Fibroblast of skin of right quadriceps (primary cell): ENCODE measurements at places on chromosomes 13 and 19.

- no peak for DNase-seq
Observed at GRCh38 chr13:28805193-28805819, 14.8 kb upstream of the MTUS2 start.

DNA sequence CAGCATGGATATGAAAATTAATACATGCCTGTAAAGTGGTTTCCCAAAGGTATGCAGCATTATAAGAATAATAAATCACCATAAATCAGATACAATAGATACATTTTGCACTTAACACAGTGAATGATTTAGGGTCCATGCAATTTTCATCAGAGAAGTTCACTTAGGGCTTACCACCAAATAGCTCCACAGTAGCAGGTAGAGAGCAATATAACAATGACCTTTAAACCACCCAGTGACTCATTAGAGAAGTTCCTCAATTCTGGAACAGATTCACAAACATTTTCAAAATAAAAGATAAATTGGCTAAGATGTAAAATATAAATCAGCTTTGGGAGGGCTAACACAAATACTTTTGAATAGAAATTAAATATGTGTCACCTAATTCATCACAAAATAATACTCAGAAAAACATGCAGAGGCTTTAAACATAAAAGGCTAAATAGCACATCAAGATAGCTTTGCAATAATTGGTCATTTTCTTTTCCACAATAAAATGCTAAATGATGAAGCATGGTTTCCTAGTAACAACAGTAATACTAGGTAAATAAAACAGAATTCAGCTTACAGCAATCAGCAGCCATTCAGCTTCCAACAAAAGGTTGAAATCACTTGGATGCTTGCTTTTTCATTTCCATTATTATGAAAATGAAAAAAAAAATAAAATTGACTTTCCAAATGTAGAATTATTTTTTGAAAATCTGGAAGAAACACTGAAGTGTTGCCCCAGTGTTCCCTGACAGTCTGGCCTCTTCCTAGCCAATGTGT, 84.3 kb upstream of the NBEA start:
- DNase-seq, result no peak

GRCh38 chr13:80224468-80224867, 116.5 kb downstream of the SPRY2 start:
- peak; percentile 20 for DNase-seq

DNA sequence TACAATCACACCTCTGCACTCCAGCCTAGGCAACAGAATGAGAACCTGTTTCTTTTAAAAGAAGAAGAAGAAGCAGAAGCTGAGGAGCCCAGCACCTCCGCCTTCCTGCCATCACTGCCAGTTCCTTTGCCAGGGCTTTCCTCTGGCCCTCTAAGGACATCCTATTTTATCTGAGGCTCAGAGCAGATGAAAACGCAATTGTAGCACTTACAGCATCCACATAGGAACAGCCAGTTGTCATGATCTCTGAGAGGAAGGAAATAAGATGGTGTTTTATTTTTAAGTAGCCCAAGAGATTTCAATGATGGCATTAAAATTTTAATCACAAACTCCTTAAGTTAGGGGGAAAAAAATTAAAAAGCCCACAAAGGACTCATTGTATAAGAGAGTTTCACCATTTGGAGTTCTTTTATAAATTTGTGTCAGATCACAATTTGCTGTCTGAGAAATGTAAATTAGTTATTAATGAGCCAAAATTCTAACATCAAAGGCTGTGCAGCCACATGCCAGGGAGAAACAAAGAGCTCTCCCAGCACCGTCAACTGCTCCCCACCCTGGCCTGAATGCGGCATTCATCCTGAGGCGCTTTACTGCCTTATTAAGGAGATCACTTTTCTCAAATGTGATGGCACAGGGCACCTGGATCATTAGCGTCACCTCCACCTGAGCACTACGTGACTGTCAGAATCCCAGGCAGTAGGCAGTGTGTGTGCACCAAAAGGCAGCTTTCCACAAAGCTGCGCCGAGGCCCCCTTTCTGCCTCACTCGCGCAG, 393.0 kb downstream of the FOXO1 start:
- DNase-seq, result no peak

GRCh38 chr19:12237143-12237839, 57.4 kb downstream of the ZNF44 start:
- DNase-seq, result no peak

GRCh38 chr19:33887891-33888290, 91.2 kb downstream of the KCTD15 start:
- no peak for DNase-seq

DNA sequence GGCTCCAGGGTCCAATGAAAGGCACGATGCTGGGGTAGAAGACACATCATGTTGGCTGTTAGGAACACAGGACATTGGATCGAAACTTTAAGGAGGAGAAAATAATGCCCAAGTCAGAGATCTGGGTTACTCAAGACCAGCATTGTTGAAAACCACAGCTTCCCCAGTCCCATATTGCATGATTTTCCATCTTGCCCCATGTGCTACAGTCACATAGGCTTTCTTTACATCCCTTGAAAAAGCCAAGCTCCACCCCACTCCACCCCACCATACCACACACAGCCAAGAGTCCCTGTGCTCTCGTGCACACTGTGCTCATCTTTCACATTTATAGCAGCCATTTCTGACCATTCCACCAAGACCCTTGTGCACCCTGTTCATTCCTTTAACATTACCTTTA, 636.2 kb downstream of the DIAPH3 start:
- no peak for DNase-seq

DNA sequence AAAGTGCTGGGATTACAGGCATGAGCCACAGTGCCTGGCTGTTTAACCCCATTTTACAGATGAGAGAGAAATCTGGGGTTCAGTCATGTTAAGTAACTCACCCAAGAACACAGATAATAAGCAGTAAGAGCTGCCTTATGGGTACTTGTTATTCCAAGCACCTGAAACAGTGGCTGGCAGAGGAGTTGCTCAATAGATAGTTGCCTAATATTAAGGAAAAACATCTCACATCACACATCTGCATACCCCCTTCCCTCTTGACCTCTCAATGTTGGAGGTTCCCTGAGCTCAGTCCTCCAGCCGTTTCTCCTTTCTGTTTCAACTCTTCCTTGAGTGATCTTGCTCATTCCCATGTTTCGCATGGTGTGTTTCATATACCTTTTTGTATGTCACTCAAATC, 401.9 kb downstream of the KLF12 start:
- DNase-seq, result no peak

DNA sequence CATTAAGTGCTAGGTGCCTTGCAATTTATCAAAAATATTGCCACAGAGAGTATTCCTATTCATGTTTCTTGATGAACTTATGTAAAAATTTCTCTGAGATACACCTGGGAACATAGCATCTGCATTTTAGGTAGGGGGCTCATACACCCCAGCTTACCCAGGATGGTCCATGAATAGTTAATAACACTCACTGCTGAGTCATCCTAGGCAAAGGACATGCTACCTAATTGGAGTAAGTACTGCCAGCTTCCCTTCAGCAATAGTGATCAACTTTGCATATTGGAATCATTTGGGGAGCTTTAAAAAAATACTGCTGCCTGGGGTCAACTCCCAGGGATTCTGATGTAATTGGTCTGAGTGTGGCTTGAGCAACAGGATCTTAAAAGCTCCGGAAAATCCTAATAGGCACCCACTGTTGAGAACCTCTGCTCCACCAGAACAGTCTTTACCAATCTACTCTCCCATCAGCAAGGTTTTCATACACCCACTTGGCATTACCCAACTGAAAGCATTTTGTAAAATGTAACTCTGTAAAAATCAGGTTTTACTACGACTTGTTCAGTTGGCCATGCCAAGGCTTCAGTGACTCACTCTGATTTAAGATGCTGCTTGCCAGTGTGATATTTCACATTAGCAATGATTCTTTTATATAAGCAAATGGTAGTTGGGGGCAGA, 67.2 kb upstream of the FNDC3A start:
- DNase-seq, result peak; percentile 14

- DNase-seq, result no peak
Observed at GRCh38 chr13:37094840-37095239, 10.6 kb downstream of the CSNK1A1L start.

- no peak for DNase-seq
Observed at GRCh38 chr13:29878101-29878500, 27.7 kb upstream of the UBL3 start.

- DNase-seq, result no peak
Observed at GRCh38 chr19:3524078-3524842, 14.7 kb upstream of the TEKTIP1 start.

GRCh38 chr13:80340651-80341100, 250 bp downstream of the SPRY2 start:
- DNase-seq, result peak; percentile 71

GRCh38 chr19:30760014-30760413, 387.8 kb downstream of the ZNF536 start:
- no peak for DNase-seq
